Amygdala (tissue), 56 donors: ENCODE measurements at places on chromosomes 11 and 22.
A peak's percentile ranks its signal among the peaks of the same experiment; 100 is the strongest.

DNA sequence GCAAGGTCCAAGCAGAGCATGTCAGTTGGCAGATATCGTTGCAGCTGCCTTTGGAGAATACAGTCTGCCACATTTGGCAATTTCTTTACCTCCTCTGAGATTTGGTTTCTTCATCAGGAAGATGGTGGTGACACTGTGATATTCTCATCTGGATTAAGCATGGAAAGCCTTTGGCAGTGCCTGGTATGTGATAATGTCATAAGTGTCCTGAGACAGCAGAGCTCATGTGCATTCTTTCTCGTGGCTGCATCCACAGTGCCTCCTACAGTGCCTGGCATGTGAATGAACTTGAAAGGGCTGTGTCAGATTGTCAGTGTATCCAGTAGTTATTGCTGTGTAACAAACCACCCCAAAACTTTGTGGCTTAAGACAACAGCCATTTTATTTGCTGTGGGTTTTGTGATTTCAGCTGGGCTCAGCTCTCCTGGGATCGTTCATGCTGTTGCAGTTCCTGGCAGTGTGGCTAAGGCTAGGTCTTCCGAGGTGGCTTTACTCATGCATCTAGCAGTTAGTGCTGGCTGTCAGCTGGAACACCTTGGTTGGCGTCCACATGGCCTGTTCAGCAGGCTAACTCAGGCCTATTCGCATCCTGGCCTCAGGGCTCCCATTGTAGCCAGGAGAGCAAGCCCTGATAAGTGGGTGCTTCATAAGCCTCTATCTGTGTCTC, 35.7 kb upstream of the MICAL2 start:
- DNase-seq = no peak

DNA sequence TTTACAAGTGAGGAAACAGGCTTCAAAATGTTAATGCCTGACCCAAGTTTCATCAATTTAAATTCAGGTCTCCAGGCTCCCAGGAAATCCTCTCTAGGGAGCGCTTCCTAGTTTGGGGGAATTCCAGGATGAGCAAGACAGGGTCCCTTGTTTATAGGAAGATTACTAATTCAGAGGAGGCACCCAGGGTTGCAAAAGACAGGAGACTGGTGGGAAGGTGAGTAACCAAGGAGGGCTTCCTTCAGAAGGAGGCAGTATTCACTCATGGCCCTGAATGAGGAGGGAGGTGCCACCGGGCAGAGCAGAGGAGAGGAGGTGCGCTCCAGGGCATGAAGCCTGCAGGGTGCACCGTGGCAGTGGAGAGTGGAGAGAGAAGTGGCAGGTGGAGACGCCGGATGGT, 1.6 kb downstream of the TMEM132A start:
- DNase-seq = no peak

GRCh38 chr22:29359469-29359868, 28.9 kb downstream of the AP1B1 start:
- DNase-seq = peak; percentile 12

- no peak for DNase-seq
Measured at GRCh38 chr11:34256150-34256549, 101.7 kb downstream of the ABTB2 start.

DNA sequence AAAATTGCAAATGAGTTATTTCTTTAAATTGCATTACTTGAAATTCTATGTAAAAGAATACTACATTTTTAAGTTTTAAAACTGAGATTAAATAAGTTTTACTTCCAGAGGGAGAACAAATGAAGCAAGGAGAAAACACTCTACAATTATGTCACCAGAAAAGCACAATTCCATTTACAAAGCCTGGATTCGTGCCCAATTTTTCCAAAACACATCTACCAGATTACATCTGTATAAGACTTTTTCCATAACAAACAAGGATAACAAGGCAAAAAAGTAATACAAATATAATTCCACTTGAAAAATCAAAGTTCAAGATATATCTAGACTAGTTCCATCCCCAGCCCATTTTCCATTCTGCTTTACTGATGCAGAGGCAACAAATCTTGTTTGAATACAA, 40.5 kb downstream of the MTMR2 start:
- DNase-seq = no peak

- no peak for DNase-seq
Measured at GRCh38 chr11:82980292-82980691, 78.8 kb downstream of the DDIAS start.

DNA sequence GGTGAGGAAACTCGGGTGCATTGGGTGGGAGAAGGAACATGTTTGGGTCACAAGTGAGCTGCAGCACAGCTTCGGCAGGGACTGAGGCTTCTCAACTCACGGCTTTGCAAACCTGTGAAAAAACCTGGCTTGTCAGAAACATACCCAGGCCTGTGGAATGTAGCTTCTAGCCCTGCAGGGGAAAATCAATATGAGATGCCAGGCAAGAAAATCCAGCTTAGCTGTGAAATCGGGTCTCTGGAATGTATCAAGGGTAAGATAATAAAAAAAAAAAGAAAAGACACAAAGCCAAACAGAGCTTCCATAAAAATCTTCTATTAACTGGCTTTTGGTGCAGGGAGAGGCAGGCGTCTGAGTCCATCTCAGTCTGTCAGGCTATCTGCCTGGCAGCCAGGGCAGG, 28.5 kb downstream of the UQCR10 start:
- DNase-seq = no peak

- DNase-seq = no peak
Measured at GRCh38 chr11:61744181-61744580, 8.3 kb upstream of the MYRF start.

DNA sequence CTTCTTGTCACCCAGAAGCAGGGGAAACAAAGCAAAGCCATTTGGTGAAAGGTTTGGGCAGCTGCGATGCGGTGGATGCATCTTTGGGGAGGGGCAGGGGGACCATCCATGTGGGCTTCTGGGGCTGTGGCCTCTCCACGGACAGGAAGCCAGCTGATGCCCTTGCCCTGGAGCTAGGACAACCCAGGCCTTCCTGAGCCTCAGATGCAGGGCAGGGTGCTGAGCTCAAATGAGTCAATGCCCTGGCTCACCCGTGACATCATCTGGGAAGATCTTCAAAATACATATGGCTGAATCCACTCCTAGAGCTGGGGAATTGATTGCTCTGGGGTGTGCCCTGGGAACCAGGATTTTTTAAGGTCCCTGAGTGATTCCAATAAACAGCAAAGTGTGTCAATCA, 1418.2 kb downstream of the TBC1D22A start:
- DNase-seq = no peak

GRCh38 chr11:111707039-111707690, 59.0 kb downstream of the PPP2R1B start:
- no peak for DNase-seq

DNA sequence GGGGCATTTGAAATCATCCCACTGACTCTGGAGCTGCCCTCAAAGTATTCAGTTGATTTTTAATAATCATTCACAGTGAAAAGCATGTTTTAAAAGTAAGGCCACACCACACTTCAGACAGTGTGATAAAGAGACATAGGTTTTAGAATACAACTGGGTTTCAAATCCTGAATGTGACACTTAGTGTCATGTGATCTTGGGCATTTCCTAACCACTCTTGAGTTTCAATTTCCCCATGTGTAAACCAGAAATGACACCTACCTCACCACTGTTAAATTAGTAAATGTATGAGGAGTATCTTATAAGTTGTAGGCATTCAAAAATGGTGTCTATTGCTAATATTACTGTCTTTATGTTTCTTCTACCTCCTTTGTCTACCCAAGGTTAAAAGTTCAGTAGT, 5.4 kb downstream of the TMEM123 start:
- DNase-seq = no peak

GRCh38 chr22:44219101-44219870, 38.6 kb downstream of the PARVG start:
- DNase-seq = no peak

DNA sequence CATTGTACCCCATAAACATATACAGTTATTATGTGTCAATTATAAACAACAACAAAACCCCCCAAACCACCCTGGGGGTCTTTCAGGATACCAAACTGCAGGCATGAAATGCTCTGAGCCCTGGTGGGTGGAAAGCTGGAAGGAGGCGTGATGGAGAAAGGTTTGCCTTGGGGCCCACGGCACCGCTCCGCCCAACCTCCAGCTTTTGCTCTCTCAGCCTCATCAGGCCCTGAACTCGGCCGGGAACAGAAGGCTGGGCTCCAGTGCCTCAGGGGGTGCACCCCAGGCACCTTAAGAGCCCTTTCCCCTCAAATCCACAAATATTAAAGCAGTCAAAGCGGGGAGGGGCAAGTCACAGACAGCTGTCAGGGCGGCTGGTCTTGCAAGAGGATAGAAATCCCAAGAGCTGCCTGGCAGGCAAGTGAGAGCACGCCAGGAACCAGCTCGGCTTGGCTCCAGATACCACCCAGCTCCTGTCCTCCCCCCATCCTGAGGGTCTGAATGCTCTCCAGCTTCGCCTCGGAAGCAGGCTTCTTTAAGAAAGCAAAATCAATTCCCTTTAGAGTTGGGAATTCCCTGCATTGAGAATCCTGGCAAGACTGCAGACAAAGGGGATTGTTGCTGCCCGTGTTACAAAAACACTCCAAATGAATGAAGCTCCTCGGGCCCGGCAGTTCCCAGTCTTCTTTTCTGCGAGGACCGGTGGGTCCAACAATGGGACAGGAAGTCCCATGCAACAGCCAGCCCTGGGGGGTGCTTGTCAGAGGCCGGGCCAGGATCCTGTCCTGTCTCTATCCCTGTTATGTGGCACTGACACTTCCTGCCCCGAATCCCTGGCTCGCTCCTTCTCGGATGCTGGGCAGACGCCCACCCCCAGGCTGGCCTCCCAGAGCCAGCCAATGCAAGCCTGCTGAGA, 80.8 kb downstream of the NAT10 start:
- no peak for DNase-seq

DNA sequence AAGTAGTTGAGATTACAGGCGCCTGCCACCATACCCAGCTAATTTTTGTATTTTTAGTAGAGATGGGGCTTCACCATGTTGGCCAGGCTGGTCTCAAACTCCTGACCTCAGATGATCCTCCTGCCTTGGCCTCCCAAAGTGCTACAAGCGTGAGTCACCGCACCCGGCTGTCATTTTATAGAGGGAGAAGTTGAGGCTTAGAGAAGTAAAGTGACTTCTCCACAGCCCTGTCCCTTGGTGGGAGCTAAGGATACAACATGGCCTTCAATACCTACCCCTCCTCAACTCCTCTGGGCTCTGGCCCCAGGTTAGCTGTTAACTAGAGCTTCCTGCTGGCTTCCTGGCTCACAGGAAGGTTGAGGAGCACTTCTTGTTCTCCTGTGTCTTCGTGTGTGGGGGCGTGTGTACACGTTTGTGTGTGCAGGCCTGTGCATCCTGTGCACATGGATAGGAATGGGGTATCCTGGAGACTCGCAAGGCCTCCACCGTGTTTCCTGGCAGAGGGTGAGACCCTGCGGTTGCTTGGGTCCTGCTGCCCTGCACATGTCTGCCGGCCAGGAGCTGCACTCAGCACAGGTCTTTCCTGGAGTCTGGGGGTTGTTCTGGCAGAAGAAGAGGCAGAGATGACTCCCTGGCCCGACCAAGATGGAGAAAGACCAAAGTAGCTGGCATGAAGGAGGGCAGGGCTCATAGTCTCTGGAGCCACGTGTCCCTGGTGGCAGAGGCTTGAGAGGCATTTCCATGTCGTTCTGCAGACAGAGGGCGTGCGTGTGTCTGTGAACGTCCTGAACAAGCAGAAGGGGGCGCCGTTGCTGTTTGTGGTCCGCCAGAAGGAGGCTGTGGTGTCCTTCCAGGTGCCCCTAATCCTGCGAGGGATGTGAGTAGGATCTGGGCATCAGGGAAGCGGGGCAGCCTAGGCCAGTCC, 2.4 kb downstream of the SIDT2 start:
- DNase-seq = peak; percentile 75

- no peak for DNase-seq
Measured at GRCh38 chr11:2168286-2169004, 3.2 kb downstream of the TH start.

DNA sequence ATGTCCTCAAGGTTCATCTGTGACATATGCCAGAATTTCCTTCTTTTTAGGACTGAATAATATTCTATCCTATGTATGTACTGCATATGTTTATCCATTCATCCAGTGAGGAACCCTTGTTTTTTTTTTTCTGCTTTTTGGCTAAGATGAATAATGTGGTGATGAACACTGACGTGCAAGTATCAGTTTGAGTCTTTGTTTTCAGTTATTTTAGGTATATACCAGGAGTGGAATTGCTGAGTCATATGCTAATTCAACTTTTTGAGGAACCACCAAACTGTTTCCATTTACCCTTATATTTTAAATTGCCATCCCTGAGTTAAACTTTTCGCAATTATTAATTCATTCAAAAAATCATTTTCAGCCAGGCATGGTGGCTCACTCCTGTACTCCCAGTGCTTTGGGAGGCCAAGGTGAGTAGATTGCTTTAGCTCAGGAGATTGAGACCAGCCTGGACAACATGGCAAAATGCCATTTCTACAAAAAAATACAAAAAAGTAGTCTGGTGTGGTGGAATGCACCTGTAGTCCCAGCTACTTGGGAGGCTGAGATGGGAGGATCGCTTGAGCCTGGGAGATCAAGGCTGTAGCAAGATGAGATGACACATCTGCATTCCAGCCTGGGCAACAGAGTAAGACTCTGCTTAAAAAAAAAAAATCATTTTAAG, 64.2 kb downstream of the MICAL2 start:
- no peak for DNase-seq

GRCh38 chr11:34223021-34223813, 117.8 kb downstream of the NAT10 start:
- no peak for DNase-seq

DNA sequence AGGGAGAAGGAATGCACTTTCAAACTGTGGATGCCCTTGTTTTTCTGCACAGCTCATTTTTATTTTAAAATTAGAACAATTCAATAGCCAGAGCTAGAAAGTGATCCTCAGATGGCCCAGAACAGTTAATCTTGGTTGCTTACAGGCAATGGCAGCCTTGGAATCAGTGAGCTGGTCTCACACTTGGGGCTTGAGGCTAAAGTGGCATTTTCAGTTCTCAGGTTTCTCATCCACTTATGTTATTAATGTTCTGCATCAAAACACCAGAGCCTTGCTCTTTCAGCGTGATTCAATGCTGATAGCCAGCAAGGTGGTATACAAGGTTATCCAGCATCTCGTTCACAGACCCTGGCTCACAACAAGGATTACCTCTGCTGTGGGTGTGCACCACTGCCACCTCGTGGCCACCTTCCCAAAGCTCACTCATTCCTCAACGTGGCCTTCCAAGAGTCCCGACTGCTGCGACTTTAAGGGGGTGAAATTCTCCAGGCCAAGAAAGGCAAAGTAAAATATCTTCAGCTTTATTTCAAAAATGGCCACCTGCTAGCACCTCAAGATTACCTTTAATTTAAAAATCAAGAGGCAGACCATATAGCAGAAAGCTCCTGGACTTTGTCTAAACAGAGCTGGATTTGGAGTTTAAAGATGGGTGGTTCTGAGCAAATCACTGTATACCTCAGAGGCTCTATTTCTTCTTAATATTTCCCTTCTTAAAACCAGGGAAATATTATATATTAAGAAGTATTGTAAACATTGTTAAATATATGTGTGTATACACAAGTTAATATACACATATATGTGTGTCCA, 34.2 kb upstream of the FSHB start:
- DNase-seq = peak; percentile 1

- no peak for DNase-seq
Measured at GRCh38 chr11:803770-804598, 1.0 kb downstream of the PIDD1 start.

- no peak for DNase-seq
Measured at GRCh38 chr22:27648853-27649252, 152.7 kb downstream of the MN1 start.

GRCh38 chr11:12285106-12285505, 92.3 kb upstream of the PARVA start:
- no peak for DNase-seq

GRCh38 chr11:2513441-2513840, 68.6 kb downstream of the KCNQ1 start:
- DNase-seq = no peak

- no peak for DNase-seq
Measured at GRCh38 chr22:44330188-44330743, 17.5 kb upstream of the SHISAL1 start.
